ENCODE measurements at places on chromosomes 2 and 18.

- no peak for DNase-seq
These were observed 11.5 kb downstream of the GCC2 start for GRCh38 chr2:108460345-108461037.

DNA sequence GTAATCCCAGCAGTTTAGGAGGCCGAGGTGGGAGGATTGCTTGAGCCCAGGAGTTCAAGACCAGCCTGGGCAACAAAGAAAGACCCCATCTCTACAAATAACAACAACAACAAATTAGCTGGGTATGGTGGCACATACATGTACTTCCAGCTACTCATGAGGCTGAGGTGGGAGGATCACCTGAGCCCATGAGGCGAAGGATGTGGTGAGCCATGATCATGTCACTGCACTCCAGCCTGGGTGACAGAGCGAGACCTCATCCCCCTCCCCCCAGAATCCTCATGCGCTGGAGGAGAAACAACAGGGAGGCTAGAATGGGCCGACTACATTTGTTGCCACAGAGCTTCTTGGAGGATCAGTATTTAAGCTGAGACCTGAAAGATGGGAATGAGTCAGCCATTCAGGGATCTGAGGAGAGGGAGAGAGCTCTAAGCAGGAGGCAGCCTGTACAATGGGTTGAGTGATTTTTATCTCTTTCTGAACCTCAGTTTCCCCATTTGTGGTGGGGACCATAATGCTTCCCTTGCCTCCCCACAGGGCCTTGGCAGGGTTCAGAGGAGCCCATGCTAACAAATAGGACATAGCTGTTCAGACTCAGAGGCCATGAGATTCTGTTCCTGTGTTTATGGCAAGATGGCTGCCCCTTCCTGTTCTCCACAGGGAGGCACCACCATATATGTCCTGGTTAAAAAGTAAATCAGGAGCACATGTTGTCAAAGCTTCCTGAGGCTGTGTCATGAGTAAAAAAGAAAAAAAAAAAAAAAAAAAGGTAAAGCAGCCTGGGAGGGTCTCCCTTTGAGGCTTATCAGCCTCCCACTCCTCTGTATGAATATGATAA is 131.4 kb upstream of the HAAO start:
- DNase-seq: no peak

- DNase-seq: no peak
These were observed 151.1 kb downstream of the PRKCE start for GRCh38 chr2:45802499-45803138.

- no peak for DNase-seq
These were observed 596.0 kb downstream of the LRP1B start for GRCh38 chr2:141534666-141535362.

DNA sequence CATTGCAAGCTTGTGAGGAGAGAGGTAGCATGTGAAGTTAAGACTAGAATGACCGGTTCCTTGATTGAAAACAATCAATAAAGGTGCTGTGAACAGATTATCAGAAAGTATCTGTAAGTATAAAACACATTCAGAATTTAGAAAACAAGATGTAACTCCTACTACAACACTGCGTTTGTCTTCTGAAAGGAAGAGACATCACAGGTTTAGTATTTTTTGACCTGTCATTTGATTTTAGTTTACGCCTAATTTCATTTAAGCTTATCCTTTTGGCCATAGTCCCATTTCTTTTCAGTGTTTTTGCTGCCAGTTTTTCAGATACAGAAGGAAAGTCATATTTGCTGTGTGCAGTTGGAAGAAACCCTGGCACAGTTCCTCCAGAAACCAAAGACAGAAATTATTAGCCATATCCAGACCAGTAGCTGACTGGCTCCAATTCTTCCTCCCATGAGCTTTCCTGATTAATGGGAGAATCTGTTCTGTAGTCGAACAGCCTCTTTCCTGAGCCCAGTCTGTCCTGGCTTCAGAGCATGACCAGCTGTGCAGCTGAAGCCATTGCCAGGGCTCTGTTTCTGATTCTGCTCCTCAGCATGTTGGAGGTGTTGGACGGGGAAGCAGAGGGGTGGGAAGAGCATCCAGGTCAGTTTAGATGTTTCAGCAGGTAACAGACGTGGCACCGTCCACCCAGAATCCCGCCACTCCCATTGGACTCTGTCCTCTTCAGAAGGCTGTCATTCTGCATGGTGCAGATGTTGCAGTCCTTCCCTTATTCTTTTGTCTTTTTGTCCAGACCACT is 61.0 kb downstream of the CRIM1 start:
- DNase-seq: no peak

DNA sequence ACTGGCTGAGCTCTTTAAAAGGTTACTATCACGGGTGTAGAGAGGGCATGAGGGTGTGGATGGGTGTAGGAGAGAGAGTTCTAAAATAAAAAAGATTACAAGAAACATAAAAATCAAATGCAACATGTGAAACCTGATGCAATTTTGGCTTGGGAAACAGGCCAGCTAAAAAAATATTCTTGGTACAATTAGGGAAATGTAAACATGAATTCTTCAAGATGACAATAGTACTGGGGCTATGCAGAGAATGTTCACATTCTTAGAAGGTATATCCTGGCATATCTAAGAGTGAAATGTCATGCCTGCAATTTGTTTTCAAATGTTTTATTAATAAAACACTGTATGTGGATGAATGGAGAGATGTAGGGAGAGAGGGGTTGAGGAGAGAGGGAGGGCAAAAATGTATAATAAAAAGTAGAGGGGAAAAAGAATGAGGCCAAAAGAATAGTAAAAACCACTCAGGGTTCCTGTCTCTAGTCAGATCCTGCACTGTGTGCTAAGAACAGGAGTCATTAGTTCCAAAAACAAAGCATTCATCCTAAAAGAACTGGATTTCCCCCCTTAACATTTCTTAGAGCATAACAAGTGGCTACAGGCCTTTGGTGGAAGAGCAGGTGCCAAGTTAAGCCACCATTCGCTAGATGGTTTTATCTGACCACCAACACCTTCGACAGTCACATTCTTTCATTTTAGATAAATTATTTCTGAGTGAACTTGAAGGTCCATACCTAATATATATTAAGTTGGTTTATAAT is 77.3 kb downstream of the LPIN2 start:
- DNase-seq: no peak

- no peak for DNase-seq
These were observed at the start of gene SPEG for GRCh38 chr2:219434718-219435525. SPEG (plus strand) TSS chr2:219434843; CDS start chr2:219434978, 135 bp downstream.

DNA sequence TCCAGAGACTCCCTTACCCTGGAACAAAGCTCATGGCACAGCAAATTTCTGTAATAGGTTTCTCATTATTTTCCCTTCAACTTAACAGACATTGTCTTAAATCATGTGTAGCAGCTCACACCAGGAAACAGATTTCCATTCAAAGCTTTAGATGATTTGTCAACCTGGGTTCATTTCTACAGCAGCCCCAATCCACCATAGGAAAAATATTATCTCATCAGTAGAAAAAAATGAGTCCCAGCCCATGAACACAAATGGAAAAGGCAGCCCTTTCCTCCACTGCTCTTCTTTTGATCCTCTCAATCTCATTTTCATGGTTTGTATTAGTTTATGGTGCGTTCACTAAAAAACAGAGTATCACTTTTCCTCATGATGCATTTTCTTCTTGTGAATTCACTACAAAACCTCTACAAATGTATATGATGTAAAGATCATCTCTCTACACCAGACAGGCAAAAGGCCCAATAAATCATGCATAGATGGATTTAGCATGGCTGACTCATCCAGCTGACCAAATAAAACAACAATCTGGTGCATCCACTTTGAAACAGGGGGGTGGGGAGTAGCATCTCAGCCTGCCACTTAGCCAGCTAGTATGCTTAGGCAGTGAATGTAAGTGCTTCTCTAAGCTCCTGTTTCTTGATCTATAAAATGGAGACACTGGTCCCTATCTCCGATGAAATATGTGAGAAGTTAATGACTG is 78.6 kb downstream of the SATB2 start:
- DNase-seq: no peak

GRCh38 chr2:127106457-127106990 is 430 bp downstream of the BIN1 start:
- peak; percentile 78 for DNase-seq

- DNase-seq: no peak
These were observed 295.9 kb upstream of the EPAS1 start for GRCh38 chr2:46001290-46001689.

DNA sequence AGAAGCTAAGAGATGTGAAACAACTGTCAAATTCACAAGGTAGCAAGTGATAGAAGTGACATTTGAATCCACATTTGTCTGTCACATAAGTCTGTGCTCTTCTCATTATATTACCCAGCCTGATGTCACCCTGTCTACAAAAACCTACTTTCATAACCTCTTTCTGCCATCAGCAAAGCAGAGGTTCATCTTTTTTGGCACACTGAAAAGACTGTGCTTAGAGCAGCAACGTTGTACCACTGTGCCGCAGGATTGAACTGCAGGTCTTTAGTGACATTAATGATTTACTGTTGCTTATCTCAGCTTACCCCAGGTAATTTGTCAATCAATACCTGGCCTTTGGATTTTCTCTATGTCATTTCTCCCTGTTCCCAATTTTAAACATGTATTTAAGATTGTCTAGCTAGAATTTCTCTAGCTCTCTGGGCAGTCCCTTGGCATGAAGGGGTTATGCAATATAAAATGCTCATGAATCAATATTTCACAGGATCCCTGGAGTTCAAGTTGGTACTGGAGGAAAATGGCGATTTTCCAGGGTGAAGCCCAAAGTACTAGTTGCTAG is 31.4 kb upstream of the TDRD15 start:
- no peak for DNase-seq

DNA sequence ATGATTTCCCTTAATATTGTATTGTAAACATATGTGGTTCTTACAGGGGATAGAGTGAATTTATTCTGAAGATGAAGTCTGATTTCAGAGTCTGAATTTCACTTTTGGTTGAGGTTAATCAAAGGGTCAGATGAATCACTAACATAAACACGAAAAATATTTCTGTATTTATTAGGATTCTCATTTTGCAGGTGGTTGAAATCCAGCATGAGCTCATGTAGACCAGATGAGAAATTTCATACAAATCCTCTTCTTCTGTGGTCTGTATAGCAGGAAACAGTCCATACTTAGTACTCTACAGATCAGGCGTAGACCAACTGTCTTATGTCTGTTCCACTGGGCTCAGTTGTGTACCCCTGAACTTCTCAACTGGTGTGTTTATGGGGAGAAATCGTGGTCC is 157.8 kb downstream of the BABAM2 start:
- no peak for DNase-seq

DNA sequence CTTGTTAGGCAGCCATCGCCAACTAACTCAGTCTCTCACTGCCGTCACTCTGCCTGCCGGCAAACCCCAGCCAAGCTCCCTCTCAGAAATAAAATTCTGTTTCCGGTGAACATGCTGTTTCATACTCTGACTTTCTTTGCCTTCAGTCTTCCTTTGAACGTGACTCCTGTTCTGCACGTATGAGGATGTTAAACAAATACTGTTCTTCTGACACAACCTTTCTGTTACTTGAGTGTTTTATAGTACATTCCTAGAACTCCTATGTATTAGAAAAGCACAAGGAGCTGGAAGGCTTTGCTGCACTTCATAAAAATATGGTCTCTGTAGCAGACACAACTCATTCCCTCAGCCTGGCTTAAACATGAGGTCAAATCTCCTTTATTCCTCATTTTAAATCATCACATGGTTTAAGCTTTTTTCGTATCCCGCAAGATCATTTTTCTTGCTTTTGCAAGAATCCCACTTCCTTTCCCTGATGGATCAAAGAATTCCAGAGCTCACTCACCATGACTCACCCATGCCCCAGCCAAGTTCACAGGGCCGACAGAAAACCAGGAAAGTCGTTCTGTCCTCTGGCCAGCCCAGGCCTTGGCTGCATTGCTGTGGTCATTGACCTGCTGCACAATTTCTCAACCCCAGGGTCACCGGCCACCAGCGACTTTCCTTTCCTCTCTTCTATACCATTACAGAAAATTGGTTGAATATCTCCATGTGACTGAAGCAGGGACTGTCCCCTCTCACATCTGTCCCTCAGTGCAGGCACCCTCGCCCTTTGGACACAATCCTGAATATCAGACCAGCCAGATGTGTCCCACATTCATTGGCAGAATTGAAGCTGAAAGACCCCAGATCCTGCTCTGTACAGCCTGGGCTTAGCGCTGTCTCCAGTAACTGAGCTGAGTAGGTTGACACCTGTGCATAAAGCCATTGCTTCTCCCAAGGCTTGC is 183.1 kb upstream of the ARL4C start:
- DNase-seq: peak; percentile 75

- no peak for DNase-seq
These were observed 93.2 kb downstream of the MIB1 start for GRCh38 chr18:21833604-21834298.

DNA sequence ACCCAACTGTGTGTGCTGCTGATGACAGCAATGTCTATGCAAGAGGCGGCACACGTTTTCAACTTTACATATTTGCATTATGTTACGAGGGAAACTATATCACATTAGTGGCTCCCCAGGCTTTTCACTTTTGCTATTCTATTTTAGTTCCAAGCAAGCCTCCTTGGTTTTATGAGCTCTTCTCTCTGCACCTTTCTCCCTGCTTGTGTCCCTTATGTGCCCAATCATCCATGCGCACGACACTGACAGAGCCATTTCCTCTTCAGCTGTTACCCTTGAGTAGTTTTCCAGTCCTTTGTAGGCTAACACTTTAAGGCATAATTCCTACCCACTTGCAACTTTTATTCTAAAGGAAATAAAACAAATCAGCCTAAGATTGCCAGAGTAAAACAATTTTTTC is 154.3 kb downstream of the TCF4 start:
- DNase-seq: no peak

DNA sequence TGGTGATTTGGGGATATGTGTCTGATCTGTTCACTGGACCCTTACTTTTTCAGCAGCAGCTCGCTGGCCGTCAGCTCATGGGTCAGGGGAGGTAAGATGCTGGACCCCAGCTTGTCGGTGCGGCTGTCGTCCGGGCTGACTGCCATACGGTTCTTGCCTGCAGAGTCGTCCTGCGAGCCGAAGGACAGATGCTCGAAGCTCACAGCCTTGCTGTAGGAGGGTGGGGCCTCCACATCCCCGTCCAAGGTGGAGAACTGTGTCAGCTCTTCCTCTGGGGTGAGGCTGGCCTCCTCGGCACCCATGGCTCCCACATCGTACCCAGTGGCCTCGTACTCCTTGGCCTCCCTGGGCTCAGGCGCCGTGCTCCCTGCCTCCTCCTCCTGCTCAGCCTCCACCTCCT is 179.5 kb downstream of the NAPG start:
- no peak for DNase-seq

- no peak for DNase-seq
These were observed 351.7 kb upstream of the DCC start for GRCh38 chr18:51988277-51988676.

GRCh38 chr2:101296371-101296770 is 12.1 kb downstream of the RNF149 start:
- no peak for DNase-seq

GRCh38 chr2:164917296-164917903 is 37.9 kb downstream of the SLC38A11 start:
- DNase-seq: no peak

DNA sequence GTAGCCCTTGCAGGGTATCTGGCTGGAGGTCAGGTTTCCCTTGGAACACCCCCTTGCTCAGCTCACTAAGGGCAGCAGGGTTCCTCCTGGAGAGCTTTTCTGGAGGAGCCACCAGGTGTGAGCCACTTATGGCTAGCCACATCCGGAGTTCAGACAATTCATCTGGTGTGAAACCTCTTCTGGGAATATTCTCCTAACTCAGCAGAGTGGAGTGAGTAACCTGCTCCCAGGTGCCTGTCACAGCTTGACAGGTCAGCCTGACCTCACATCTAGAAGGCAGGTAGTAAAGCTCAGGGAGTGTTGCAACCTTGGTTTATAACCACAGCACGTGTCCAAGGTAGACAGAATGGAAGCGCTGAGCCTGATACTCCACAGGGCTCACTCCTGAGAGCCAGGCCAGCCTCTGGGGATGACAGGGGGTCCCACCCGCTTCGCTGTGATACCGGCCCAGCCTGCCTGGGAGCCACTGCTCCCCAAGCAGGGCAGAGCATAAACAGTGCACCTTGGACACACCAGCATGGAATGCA is 62.6 kb upstream of the TGFA start:
- DNase-seq: no peak

Data from suprapubic skin (tissue), 4 donors.